ENCODE measurements at places on chromosomes 7 and 10.

DNA sequence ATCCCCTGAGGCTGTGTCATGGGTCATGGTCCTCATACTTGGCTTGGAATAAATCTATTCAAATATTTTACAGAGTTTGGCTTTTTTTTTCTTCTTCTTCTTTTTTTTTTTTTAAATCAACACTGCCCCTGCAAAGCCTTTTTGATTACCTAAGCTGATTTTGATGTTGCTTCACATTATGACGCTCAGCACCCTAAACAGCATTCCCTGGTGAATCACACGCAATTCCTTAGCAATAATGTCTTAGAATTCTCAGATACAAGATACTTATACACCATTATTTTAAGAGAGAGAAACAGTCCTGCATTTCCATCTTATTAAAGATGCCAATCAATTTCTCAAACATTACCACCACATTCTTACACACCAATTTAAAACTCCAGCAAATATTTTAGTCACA, 323.7 kb upstream of the IGFBP3 start:
- no peak for DNase-seq

DNA sequence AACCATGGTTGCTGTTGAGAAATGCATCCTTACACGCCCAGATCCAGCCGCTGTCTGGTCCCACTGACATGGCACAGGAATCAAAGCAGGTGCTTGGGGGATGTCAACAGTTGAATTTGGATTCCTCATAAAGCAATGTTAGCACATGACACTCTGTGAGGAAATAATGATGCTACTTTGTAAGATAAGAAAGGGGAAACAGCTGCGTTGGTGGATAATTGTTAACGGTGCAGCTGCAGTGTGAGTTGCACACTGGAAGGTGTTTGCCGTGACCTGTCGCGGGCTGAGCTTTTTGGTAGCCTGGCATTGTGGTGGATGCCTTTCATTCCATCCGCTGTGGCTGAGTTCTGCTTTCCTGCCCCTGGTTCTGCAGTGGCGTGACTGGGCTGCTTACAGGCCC, 113.9 kb downstream of the MGMT start:
- no peak for DNase-seq

- DNase-seq, result no peak
Observed at GRCh38 chr10:26198119-26198518, 18.5 kb upstream of the GAD2 start.

DNA sequence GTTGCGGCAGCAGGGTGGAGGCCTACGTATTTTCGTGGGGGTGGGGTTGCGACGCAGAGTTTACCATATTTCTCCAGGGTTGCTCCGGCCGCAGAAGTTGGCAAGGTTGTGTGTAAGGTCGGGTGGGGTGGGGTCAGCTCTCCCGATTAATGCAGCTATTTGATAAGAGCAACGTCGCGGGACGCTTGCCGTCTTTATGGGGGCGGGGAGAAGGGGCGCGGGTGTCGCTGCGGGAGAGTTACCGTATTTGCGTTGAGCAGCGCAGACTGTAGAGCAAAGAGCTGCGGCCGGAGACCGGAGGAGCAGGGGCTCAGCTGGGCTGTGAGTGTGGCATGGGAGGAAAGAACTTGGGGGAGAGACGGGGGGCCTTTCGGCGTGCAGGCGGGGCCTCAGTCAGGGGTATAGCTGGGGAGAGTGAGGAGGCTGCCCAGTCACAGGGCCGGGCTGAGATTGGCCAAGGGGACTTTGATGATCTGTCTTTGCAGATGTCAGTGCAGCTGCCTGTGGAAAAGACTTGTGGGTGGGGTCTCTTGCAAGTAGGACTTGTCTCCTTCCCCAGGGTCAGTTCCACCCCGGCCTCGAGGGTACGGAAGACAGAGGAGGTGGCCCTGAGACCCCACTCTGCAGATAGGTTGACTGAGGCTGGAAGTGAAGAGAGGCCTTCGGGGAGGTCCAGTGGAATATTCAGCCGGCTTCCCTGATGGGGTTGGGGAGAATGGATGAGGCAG, 26.6 kb downstream of the ZNF775 start:
- no peak for DNase-seq

- DNase-seq, result no peak
Observed at GRCh38 chr7:148146346-148146745, 444.2 kb upstream of the C7orf33 start.

DNA sequence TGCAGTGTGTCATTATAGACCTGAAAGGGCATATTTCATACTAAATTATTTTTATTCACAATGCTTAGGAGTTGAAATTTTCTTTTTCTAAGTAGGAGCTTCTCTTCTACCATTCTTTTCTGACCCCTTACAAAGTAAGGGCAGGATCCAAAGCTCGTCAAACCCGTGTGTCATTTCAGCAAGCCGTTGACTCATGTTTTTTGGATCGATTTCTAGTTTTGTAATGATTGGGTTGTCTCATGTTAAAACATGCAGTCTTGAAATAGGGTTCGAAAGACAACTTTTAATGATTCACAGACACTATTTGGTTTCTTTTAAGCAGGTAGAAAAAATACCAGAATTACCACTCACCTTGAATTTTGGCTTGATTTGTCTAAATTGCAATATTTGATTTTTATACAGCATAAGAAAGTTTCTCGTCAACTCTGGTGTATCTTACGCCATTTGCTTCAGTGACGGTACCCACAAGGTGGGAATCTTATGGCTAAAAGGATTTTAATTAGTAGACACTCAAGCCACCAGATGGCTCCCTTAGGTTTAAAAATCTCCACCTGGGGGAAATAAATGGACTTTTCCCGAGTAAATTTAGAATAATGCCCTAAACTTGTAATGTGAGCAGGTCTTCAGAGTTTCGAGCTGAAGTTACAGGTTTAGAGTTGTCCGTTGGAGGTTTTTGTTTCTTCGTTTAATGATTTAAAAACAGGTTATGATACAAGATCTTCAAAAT, 283.4 kb downstream of the CCDC3 start:
- DNase-seq, result no peak

DNA sequence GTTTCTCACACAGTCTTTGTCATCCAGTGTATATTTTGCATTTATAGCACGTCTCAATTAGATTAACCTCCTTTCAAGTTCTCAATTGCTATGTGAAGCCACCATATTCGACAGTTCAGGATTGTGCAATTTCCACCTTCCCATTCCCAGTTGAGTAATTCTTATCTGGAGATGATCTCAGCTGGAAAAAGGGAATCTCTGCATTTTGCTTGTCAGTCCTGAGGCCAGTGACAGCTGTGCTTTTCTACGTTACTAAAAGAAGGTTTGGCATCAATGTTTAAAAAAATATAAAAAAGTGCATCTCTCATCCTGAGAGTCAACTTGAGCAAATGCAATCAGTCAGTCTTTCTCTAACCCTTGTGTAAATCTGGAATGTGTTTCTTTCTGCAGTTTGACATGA, 247.7 kb downstream of the PRKG1 start:
- no peak for DNase-seq

DNA sequence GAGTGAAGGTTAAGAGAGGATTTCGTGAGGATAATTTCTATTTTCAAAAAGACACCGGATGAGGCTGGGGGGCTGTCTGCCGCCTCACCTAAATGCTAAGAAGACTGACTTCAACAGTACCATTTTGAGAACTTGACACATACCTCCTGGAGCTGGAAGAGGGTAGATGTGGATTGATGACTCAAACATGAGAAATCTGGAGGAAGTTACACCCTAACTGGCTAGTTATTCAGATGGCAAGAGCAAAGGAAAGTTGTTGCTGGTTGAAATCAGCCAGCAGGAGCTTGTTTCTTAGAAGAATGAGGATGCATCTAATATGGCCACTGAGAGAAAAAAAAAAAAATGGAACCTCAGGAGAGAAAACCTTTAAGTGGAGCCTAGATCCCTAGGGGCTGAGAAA, 76.2 kb upstream of the KIAA1217 start:
- no peak for DNase-seq

- DNase-seq, result peak; percentile 31
Observed at GRCh38 chr10:17984056-17984455, 32.3 kb downstream of the SLC39A12 start.

DNA sequence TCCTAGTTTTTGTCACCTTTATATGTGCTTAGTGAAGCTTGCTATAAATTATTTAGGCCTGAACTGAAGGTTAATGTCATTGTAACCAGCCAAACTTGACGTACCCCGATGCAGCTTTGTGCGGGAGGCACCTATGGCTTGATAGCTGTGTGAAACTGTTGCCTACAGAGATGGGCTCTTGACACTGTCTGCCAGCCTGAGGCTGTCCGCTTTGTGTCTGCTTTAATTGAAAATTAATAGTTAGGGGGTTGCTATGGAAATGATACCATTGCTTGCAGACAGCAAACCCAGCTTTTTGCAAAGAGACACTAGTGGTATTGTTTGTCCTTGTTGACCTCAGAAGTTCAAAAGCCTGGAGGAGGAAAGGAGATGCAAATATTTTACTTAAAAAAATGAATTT, 2.1 kb upstream of the FOXP2 start:
- DNase-seq, result no peak

- no peak for DNase-seq
Observed at GRCh38 chr7:150990416-150991186, at the start of gene NOS3. NOS3 (plus strand) TSS chr7:150991017; CDS start chr7:150993804, 2,787 bp downstream.

DNA sequence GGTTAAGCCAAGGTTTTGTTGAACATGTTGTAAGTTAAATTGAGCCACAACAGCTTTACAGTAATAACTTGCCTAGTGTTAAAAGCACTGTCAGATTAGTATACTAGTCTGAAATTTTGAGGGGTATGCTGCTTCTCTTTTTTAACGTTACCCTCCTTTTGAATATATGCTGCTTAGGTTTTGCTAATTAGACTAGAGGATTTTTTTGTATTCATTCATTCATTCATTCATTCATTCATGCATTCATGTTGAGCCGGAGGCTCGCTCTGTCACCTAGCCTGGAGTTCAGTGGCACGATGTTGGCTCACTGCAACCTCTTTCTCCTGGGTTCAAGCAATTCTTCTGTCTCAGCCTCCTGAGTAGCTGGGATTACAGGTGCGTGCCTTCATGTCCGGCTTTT, 24.7 kb downstream of the DNAJB6 start:
- DNase-seq, result no peak

DNA sequence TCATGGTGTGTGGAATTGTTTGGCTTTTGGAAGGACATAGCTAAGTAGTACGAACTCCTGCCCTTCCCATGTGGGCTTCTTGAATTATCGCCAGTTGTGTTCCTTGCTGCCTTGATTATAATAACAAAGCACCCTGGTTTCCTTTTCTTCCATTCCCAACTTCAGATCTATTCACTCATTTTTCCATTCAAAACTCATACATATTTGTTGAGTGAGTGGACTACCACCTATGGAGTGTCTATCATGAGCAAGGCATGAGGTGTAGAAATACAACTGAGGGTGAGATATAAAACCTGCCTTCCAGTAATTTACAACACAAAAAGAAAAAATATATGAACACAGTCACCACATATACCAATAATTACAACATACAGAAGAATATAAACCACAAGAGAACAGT, 4.9 kb upstream of the COL17A1 start:
- DNase-seq, result no peak

GRCh38 chr10:95542761-95543160, 18.4 kb downstream of the SORBS1 start:
- no peak for DNase-seq

- no peak for DNase-seq
Observed at GRCh38 chr10:58976254-58976653, 200.2 kb upstream of the PHYHIPL start.

GRCh38 chr7:111765751-111766643, 203.7 kb upstream of the IMMP2L start:
- DNase-seq, result no peak

DNA sequence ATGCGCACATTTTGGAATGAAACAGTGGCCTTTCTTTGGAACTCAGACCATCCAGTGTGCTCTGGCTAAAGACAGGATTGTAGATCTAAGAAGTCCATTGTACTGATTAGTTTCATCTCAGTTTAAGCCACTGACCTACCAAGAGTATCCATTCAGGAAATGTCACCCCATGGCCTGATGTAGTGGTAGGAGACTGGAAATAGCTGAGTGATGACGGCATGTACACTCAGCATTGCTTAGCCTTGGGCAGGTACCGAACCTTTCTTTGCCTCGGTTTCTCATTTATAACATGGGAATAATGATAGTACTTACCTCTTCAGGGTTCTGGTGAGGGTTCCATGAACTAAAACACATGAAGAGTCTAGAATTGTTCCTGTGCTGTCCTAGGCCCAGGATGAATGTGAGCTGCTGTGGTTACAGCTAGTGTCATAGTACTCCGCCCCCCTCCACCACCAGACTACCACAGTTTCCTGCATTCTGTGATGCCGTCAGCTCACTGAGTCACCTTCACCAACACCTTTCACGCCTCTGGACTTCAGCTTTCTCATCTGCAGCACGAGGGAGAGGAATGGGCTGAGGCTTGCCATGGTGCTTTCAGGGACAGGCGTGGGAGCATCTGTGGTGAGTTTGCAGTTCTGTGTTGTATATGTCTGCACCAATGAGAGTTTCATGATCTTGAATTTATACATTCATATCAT, 484.0 kb upstream of the GALNT17 start:
- peak; percentile 56 for DNase-seq

GRCh38 chr10:2963889-2964631, 103.3 kb upstream of the PFKP start:
- DNase-seq, result no peak

DNA sequence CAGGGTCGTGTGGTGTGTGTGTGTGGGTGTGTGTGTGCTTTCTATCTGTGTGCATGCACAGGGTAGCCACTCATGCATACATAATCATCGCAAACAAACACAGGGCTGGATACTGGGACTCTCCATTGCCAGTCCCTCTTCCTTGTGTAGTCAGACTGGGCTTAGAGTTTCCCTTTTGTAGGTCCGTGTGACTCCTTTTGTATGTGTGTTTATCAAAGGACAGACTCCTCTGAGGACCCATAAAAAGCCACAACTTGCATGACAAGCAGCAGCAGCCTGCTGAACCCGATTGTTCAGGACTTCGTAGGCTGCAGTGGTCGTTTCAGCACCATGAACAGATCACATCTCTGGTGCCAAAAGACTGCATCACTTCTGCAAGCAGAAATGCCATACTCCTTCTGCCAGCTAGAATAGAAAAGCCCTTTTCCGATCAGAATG, 895 bp downstream of the VSTM2A start:
- no peak for DNase-seq

- DNase-seq, result no peak
Observed at GRCh38 chr7:1616741-1617140, 46.9 kb upstream of the PSMG3 start.

- no peak for DNase-seq
Observed at GRCh38 chr10:104329735-104330134, 8.5 kb downstream of the ITPRIP start.

GRCh38 chr7:1243964-1244416, 11.3 kb downstream of the UNCX start:
- DNase-seq, result no peak

DNA sequence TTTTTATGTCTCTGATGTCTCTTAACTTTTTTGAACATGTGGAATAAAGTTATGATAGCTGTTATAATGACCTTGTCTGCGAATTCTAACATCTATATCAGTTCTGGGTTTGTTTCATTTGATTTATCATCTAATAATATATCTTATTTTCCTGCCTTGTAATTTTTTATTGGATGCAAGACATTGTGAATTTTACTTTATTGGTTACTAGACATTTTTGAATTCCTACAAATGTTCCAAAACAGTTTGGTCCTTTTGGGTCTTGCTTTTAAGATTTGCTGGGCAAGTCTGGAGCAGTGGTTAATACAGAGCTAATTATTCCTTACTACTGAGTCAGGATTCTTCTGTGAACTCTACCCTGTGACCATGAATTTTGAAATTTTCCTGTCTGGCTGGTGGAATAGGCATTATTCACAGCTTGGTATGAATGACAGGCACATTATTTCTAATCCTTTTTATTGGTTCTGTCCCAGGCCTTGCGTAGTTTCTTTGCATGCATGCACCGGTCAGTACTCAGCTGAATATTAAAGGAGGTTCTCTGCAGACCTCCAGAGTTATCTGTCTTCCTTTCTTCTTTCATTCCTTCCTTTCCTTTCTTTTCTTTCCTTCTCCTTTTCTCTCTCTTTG, 9.0 kb downstream of the CUTC start:
- no peak for DNase-seq

- DNase-seq, result peak; percentile 28
Observed at GRCh38 chr10:86798611-86799010, 42.2 kb downstream of the BMPR1A start.

Data from GM10248 (cell line).